ENCODE measurements at places on chromosomes 7 and 10. TPM values are rescaled to one million over a fixed set of nuclear protein-coding genes. Genes with fewer than 3 reads are reported as not detected.

The ZNF12 gene
- polyA plus RNA-seq: 36.0 TPM

GRCh38 chr10:87887548-87888289 is 24.3 kb downstream of the PTEN start:
- DNase-seq: no peak

GRCh38 chr10:5930272-5930671 is 40.2 kb downstream of the FBH1 start:
- no peak for DNase-seq

GRCh38 chr7:102413091-102413490 is 16.9 kb downstream of the PRKRIP1 start:
- no peak for DNase-seq

- DNase-seq: no peak
These were observed 47.0 kb downstream of the CLRN3 start for GRCh38 chr10:127845756-127846155.

GRCh38 chr10:122632031-122632430 is 67.6 kb downstream of the C10orf120 start:
- no peak for DNase-seq

The MYH16 gene
- not detected for polyA plus RNA-seq

The ZKSCAN5 gene
- 16.7 TPM for polyA plus RNA-seq

DNA sequence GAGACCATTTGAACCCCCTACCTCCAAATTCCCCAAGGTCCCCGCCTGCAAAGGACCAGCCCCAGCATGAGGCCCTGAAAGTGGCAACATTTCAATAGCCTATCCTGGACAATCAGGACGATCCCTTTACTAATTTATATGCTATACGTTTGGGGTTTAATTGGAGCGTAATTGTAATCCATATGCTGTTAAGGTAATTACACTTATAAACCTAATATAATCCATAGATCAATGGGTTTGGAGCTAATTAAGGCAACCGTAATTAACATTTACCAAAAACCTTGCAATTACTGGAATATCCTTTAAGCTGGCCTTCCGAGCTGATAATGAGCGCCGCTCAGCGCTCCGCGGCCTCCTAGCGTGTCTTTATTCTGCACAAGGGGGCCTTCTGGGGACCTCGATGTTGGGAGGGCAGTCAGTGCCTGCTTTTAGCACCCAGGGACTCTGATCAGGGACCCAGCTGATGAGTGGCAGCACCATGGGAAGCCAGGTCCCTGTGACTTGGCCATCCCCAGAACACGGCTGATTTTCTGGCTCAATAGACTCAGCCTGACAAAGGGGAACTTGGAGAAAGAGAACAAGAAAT is 91.2 kb downstream of the LHPP start:
- no peak for DNase-seq

DNA sequence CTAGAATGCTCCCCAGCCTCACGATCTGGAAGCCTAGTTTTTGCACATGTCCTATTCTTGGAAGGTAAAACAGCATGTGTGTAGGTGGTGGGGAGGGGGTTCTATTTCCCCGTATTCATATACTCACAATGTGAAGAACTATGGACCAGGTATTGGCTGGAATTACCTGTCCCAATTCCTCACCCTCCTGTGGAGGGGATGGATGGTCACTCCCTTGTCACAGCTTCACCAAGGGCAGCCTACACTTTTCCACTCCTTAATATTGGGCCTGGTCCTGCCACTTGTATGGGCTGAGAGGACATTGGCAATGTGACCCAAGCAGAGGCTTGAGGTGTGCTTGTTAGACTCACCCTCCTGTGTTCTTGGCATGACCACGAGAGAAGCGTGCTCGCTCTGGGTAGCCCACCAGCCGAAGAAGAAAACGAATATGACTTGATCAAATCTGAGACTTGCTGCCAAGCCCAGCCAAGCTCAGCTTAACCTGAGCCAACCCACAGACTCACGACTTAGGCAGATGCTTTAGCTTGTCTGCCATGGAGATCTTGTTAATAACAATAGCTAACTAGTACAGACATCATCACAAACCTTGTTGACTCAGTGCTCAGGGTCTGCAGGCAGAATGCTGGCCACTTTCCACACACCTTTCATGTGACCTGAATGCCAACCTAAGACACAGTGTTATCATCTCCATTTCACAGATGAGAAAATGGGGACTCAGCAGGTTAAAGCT is 17.2 kb downstream of the ZNF488 start:
- no peak for DNase-seq

- no peak for DNase-seq
These were observed 777.3 kb downstream of the CCSER2 start for GRCh38 chr10:85105614-85106255.

GRCh38 chr10:55374917-55375316 is 573.9 kb upstream of the PCDH15 start:
- DNase-seq: no peak

DNA sequence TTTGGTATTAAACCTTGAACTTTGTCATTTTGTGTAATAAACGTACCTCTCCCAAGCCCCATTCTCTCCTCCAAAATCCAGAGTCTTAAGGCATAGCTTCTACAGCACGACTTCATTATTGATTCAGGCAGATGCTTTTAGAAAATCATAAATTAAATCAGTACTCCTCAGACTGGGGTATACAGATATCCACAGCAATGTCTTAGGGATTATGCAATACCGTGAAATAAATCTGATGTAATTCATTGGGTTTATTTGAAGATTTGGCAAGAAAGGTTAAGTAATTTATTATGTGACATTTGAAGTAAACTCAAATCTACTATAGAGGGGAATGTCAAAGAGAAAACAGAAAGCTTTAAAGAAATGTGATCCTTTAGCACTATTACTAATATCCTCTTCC is 246.1 kb upstream of the PLXDC2 start:
- no peak for DNase-seq

DNA sequence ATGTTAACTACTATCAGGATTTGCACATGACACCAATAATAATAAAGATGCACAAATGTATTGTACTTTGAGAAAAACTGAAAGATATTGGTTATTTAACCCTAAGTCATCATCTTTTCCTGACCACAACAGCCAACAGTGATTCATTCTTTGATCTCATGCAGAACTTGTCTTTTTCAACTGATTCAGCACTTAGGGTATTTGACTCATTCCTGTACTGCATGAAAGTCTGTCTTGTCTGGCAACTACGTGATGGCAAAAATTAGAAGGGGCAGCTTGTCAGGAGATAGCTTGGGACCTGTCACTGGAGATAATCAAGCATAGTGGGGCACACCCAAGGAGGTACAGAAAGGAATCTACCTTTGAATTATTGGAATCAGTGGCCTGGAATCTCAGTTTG is 77.8 kb upstream of the LRRC17 start:
- DNase-seq: no peak

All from left renal cortex interstitium (tissue), 4 donors.